ENCODE measurements at places on chromosomes 7 and 10.

GRCh38 chr10:6182454-6183098 is 20.2 kb upstream of the PFKFB3 start:
- no peak overlapping the region for H3K4me3 ChIP-seq
- H3K27ac ChIP-seq, result no peak overlapping the region
- peaks cover 5% of the 10 kb centered on the region for H3K4me1 ChIP-seq
- peaks cover 8% of the 10 kb centered on the region for H3K27me3 ChIP-seq
- DNase-seq, result no peak

- DNase-seq, result peak; percentile 49
- H3K27me3 ChIP-seq, result no peaks in the 10 kb centered on the region
- H3K4me3 ChIP-seq, result no peak overlapping the region
- H3K36me3 ChIP-seq, result no peaks in the 10 kb centered on the region
Measured at GRCh38 chr7:10022957-10023356, 950.7 kb upstream of the PHF14 start.

DNA sequence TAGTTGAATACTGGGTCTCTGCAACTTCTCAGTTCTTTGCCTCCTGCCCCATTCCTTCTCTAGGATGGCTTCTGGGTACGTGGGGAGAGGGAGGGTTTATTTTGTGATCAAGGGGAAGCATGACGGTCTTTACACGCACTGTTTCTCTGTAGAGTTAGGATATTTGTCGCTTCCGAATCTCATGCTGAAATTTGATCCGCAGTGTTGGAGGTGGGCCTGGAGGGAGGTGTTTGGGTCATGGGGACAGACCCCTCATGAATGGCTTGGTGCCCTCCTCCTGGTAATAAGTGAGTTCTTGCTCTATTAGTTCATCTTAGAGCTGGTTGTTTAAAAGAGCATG is 311.2 kb downstream of the GALNT17 start:
- H3K27ac ChIP-seq, result no peak overlapping the region
- DNase-seq, result no peak
- no peaks in the 10 kb centered on the region for H3K36me3 ChIP-seq
- no peak overlapping the region for H3K4me3 ChIP-seq

GRCh38 chr7:129746857-129747529 is 135.5 kb downstream of the NRF1 start:
- no peak for DNase-seq
- H3K27me3 ChIP-seq, result no peaks in the 10 kb centered on the region
- no peak overlapping the region for H3K4me3 ChIP-seq
- peaks cover 8% of the 10 kb centered on the region for H3K36me3 ChIP-seq
- H3K27ac ChIP-seq, result no peak overlapping the region
- H3K4me1 ChIP-seq, result peaks cover under 1% of the 10 kb centered on the region

DNA sequence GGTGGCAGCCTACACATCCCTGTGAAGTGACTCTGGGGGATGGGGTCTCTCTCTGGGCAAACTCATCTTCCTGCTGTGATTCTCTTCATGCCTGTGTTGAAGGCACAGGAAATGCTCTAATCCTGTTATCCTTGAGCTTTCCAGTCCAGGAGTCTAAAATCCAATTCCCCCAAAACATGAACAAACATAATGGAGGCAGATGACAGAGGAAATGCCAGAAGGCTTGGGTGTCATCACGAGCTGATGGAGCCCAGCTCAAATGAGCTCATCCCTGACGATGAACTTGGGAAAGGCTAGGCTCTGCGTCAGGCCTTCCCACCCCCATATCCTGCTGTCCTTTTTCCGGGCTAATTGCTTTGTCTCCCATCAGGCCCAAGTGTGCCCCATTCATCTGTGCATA is 165.9 kb upstream of the PODXL start:
- H3K27ac ChIP-seq, result no peak overlapping the region
- H3K4me3 ChIP-seq, result no peak overlapping the region
- peaks cover 18% of the 10 kb centered on the region for H3K27me3 ChIP-seq
- peaks cover 4% of the 10 kb centered on the region for H3K4me1 ChIP-seq

DNA sequence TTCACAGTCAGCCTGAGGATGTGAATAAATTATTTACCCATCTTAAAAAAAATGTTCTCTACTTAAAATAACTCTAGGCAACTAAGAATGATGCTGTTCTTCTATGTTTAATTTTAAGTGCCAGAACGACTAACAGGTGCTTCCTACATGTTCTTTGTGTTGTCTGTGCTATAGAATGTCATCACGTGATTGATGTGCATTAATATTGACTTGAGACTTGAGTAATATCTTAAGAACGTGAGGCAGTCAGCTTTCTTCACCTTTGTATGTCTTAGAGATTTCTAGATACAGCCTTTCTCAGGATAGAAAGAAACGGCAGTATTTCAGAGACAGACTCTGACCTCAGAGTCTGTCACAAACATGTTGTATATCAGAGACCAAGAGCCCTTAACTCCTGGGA is 274.6 kb downstream of the KCND2 start:
- H3K4me3 ChIP-seq, result no peak overlapping the region
- no peak overlapping the region for H3K27ac ChIP-seq
- DNase-seq, result no peak
- no peaks in the 10 kb centered on the region for H3K4me1 ChIP-seq
- H3K36me3 ChIP-seq, result no peaks in the 10 kb centered on the region
- H3K27me3 ChIP-seq, result no peaks in the 10 kb centered on the region

Measured in mesenchymal stem cell (in vitro differentiated cells and primary cell).